Spinal cord (tissue), 10 donors: ENCODE measurements at places on chromosomes 11 and 22. TPM values are rescaled to one million over a fixed set of nuclear protein-coding genes. Genes with fewer than 3 reads are reported as not detected.

ATL3 gene
- total RNA-seq: 74.7 TPM

RAG2 gene
- 0.10 TPM for total RNA-seq

BTBD10 gene
- 90.7 TPM for total RNA-seq

LZTR1 gene
- 44.8 TPM for total RNA-seq

DRICH1 gene
- total RNA-seq: 0.88 TPM

ALDH3B2 gene
- total RNA-seq: not detected

MPZL2 gene
- total RNA-seq: 50.6 TPM

KRTAP5-8 gene
- total RNA-seq: not detected

TRABD gene
- total RNA-seq: 13.0 TPM

C11orf54 gene
- 47.1 TPM for total RNA-seq

GRAMD1B gene
- 28.7 TPM for total RNA-seq

OR6A2 gene
- total RNA-seq: 0.11 TPM

NLRX1 gene
- total RNA-seq: 15.6 TPM

CENATAC gene
- 25.6 TPM for total RNA-seq
